Stimulated activated CD8-positive, alpha-beta memory T cell treated with anti-CD3 and anti-CD28 coated beads, Interleukin-7, amount 100 ng/mL, for 24 hours (primary cell): ENCODE measurements at places on chromosomes 12 and 14.

GRCh38 chr14:38101679-38102078 is 106.0 kb upstream of the SSTR1 start:
- no peak for DNase-seq

DNA sequence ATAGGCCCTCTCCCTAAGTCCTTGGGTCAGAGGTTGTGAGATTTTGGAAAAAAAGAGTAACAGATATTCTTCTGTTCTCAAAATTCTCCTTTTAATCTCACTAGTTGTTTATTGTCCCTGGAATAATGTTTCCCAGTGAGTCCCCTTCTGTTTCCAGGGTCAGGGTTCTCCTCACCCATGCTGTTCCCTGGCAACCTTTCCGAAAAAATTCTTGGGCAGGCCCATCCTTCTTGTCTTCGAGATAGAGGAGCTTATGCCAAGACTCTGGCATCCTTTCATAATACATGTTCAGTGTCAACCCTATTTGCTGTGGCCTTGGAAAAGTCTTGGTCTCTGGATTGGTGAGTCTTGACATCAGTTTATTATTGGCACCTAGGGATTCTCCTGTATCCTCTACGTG is 212.4 kb upstream of the FAR2 start:
- DNase-seq = no peak

DNA sequence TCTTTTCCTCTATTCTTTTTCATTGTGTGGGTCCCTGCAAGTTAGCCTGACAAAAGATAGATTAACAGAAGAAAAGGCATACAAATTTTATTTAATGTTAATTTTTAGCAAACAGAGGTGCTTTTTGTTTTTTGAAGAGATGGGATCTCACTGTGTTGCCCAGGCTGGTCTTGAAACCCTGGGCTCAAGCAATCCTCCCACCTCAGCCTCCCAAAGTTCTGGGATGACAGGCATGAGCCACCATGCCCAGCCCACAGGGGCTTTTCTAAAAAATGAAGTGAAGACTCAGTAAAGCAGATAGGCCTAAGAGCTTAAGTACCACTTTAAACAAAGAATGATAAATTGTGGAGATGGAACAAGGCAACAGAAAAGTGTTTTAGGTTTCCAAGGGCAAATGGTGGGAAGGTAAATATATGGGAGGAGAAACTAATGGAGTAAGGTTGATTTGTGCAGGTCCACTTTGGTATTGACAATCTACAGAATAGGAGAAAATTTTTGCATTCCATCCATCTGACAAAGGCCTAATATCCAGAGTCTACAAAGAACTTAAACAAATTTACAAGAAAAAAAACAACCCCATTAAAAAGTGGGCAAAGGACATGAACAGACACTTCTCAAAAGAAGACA is 18.6 kb upstream of the EEA1 start:
- DNase-seq = no peak

DNA sequence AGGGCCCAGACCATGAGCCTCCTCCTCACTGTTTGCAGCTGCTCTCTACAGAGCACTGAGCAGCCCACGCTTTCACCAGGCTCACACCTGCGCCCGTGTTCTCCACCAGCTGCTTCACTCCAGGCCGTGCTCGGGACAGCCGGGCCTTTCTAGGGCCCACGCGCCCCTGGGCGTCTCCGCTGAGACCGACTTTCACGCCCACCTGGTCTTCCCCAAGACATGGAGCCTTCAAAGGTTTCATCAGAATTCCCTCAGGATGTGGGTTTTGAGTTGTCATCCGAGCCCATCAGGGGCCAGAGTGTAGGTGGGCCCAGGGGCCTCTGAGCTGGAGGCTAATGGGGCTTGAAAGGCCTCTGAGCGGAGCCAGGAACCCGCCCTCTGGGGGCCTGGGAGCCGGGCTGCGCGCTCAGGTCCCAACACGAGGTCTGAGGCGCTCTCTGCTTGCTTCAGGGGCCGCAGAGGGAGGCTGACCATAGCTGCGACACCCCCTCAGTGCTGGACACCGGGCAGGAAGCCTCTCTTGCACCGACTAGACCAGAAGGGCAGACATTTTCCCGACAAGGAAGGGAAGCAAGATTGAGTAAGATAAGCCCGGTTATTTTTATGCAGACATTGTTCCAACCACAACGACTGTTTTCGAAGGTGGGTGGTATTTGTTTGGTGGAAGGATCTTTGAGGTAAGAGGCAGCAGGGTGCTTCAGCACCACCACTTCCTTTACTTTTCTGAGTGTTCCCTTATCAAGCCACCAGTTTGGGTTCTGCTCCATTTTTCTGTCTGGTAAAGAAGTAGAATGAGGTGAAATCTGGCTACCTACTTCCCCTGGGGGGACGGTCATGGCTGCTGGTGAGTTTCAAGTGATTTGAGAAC is 125.0 kb upstream of the FUT8 start:
- no peak for DNase-seq

DNA sequence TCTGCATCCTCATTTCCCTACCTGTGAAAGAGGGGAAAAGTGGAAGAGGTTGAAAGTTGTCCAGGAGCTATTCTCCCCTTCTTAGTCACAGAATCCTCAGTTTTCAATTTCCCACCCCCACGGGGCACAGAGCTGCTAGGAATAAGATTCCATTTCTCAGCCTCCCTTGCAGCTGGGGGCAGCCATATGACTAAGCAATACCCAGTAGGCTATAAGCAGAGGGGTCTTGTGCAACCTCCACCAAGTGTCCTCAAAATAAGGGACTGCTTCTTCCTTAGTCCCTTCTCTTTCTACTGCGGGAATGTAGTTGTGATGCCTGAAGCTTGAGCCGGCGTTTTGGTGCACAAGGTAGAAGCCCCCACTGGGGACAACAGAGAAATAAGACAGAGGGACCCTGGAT is 40.9 kb downstream of the VWF start:
- DNase-seq = no peak

DNA sequence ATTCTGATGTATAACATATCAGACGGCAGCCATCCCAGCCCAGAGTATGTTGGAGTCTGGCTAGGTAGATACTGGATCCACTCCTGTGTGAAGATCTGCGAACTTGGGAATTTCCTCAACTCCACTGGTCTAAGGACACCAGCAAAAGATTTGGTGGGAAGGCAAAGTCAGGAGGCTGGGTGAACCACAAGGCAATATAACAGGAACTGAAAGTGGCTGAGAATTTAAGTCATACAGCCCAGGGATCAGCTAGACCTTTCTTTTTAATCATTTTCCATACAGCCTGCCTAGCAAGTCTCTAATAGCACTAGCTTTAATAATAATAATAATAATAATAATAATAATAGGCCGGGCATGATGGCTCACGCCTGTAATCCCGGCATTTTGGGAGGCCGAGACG is 34.8 kb downstream of the BRAP start:
- DNase-seq = no peak

GRCh38 chr14:89915114-89915878 is 39.2 kb downstream of the EFCAB11 start:
- DNase-seq = peak; percentile 17

DNA sequence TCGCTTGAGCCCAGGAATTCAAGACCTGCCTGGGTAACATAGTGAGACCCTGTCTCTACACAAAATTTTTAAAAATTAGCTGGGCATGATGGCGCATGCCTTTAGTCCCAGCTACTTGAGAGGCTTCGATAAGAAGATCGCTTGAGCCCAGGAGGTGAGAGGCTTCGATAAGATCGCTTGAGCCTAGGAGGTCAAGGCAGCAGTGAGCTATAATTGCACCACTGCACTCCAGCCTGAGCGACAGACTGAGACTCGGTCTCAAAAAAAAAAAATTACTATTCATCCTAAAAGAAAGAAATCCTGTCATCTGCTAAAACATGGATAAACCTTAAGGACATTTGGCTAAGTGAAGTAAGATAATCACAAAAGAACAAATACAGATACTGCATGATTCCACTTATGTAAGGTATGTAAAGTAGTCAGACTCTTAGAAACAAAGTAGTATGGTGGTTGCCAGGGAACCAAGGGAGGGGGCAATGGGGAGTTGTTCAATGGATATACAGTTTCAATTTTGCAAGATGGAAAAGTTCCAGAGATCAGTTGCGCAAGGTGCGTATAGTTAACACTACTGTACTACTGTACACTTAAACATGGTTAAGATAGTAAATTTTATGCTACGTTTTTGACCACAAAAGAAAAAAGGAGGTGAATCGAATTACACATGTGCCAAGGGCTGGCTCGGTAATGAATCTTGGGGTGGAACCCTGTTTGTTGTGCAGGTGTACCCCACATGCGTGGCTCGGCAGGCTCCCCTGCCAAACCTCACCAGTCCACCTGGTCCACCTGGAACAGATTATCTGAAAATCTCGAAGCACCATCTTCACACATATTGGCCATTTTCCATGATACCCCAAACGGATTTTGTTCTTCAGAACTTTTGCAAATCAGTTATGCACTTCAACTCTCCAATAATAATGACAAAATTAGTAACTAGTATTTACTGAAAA is 18.3 kb upstream of the ATP2A2 start:
- no peak for DNase-seq

DNA sequence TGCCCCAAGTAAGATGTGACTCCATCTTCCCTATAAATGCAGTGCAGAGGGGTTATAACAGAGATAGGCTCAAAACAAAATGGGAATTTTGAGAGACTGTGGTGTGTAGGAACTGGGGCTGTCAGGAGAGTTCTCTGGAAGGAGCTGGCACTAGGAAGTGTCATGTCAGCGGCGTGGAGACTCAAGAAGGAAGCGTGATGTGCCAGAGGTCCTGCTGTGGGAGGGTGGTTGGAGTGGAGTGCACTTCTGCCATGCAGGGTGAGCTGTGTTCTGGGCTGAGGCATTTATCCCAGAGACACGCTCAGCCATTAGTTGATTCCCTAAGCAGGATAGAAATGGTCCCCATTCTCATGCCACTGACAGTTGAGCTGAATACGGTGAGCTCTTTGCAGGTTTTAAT is 19.0 kb downstream of the GLT1D1 start:
- DNase-seq = no peak

DNA sequence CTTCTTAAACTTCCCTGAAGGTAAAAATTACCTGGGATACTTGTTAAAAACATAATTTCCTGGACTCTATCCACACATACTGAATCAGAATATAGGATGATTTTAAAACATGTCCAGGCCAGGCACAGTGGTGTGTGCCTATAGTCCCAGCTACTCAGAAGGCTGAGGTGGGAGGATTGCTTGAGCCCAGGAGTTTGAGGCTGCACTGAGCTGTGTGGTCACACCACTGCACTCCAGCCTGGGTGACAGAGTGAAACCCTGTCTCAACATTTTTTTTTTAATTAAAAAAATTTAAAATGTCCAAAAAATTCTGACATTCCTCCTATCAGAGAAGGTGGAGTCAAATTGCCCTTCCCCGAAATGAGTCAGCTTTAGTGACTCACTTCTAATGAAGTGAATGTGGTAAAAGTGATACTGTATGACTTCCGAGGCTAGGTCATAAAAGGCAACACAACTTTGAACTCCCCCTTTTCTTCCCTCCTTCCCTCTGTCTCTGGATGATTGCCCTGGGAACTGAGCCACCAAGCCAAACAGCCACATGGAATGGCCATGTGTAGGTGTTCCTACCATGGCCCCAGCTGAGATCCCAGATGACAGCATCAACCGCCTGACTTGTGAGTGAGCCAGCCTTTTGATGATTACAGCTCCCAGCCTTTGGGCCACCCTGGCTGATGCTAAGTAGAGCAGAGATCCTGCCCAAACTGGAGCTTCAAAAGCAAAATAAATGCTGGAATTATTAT is 36.3 kb downstream of the LIMA1 start:
- no peak for DNase-seq

- DNase-seq = no peak
These were observed 31.1 kb downstream of the MYF5 start for GRCh38 chr12:80747800-80748199.

DNA sequence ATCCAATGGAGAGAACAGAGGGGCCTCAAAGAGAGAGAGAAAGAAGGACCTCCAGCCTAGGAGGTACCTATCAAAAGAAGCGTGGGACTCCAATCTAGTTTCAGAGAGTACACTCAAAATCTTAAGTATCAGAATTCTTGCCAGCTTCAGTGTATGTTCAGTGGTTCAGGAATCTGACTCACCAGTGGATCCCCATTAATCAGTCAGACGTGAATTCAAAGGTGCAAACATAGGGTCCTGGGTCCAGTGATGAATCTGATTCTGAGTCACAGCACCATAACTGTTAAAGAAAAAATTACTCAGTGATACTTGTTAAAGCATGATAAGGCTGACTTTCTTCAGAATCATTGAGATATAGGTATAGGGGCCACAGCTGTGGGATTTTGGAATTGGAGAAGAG is 33.2 kb downstream of the ETNK1 start:
- no peak for DNase-seq

- DNase-seq = no peak
These were observed 770.4 kb upstream of the ALG10B start for GRCh38 chr12:37546206-37546605.

DNA sequence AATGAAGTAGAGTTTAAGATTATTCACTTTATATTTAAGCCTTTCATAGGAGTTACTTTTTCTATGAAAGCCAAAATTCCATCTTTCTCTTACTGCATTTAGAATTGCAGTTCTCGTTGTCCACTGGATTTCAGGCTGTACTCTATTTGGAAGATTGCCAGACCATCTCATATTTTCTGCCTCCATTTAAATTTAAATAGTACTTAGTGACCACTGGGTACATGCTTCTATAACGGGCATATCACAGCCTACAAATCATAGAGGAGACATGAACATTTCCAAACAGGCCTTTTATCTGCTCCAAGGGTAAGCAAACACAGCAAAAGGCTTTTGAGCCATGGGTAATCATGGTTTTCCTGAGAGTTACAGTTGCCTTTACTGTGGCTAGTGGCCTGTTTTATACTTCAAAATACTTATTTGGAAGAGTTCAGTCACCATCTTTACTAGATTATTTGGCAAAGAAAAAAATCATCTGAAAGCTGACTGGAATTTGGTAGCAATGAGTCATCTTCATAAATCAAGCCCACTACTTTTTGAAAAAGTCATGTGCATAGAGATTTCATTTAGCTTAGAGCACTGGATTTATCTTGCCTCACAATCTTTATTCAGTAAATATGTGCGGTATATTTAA is 15.7 kb downstream of the ANO6 start:
- no peak for DNase-seq

- no peak for DNase-seq
These were observed 28.1 kb downstream of the MSRB3 start for GRCh38 chr12:65306366-65307168.

DNA sequence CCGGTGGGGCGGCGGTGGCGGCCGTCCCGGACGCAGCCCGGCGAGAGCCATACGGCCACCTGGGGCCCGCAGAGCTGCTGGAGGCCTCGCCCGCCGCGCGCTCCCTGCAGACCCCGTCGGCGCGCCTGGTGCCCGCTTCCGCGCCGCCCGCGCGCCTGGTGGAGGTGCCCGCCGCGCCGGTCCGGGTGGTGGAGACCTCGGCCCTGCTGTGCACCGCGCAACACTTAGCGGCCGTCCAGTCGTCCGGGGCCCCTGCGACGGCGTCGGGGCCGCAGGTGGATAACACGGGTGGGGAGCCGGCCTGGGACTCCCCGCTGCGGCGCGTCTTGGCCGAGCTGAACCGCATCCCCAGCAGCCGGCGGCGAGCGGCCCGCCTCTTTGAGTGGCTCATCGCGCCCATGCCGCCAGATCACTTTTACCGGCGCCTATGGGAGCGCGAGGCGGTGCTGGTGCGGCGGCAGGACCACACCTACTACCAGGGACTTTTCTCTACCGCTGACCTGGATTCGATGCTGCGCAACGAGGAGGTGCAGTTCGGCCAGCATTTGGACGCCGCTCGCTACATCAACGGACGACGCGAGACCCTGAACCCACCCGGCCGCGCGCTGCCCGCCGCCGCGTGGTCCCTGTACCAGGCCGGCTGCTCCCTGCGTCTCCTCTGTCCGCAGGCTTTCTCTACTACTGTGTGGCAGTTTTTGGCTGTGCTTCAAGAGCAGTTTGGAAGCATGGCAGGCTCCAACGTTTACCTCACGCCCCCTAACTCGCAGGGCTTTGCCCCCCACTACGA is 716 bp downstream of the RIOX1 start:
- peak; percentile 43 for DNase-seq
